ENCODE measurements at places on chromosomes 4 and X.
A peak's percentile ranks its signal among the peaks of the same experiment; 100 is the strongest.

DNA sequence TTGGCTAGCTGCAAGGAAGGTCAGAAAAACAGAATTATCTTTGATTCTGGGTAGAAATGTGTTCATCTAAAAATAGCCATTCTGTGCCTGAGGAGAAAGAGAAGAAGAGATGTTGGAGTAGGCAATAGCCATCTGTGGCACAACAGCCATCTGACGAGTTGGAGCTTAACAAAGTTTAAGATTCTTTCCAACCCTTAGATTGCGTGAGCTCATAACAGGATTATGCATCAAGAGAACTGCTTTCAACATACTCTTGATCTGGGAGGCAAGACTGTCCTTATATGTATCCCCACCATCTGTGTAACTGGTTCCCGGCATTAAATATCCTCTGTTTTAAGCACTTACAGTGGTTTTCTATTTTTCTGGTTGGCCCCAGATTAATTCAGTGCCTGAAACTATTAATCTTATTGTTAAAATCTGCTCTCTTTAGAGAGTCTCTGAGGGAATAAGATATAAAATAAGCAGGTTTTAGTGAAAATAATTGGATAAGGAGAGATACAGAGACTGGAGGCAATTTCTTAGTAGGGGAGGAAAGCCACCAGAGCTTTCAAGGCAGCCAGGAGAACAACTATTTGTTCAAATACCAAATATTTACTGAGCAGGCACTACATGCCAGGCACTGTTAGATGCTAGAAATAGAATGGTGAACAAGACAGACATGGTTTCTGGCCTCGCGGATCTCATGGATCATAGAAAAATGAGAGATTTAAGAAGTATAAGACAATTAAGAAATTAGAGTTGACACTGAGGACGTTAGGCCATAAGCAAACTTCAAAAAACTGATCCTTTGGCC, 398.0 kb downstream of the SMARCA1 start:
- no peak for DNase-seq

GRCh38 chr4:118683513-118683912, 1.7 kb upstream of the METTL14 start:
- peak; percentile 53 for DNase-seq

DNA sequence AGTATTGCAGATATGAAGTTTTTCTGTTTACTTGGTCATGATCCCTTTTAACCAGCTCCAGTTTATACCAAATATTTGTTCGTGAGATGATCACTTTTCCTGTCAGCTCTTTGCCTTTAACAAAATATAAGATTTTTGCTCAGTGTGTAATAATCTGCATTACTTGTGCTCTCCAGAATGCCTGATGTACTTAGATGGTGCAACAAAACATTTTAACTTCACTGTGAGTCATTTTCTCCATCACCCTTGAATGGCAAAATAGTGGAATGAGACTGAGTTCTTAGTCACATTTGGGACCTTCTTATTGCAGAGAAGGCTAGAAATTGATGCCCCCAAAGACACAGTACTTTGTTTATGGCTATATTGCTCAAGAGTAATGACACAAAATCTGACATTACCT, 252.0 kb downstream of the FRMPD4 start:
- no peak for DNase-seq

DNA sequence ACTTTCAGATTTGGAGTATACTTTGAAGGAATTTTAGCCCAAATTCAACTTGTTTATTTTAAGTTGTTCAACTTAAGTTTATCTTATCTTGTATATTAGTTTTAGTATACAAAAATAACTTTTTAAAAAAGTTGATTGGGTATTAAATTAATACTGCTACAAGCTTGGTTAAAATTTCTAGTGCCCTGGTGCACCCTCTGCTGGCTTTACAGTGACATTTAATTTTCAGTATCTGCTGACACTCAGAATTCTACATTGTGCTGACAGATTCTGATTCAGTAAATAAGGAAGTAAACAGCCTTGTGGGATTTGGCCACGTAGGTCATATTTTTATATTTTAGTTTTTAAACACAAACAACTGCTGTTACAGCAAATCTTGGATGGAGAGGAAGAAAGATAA, 2.9 kb downstream of the EDA start:
- DNase-seq: peak; percentile 14

DNA sequence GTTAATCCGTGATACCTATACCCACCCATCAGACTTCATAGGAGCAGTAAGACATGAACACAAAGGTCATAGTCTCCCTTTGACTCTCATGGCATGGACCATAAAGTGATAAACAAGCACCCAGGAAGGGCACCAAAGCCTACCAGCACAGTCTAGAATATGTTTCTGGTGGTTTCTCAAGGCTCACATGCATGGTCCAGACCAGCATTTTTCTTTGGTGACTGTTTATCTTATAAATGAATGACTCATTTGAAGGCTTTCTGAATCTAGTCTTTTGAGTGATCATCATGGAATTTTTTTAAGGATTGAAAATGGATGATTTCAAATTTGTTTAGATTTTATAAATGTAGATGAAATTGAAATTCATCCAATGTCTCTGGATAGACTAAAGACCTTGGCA, 32.0 kb upstream of the AMELX start:
- no peak for DNase-seq

DNA sequence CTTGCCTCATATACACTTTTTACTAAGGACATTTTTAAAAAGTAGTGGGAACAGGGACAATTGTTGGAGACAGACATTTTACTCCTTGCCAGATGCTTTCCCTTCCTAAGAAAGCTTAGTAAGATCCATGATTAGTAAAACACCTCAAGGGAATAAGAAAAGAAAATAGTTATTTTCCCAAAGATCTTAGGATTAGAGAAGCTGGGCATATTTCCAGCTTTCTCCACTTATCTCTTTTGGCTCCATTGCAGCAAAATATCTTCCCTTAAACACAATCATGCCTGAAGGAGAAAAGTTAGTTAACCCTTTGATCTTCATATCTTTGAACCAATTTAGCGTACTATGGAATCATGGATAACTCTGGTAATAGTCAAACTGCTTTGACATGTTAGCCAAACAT, 257.9 kb downstream of the PCDH18 start:
- DNase-seq: no peak

DNA sequence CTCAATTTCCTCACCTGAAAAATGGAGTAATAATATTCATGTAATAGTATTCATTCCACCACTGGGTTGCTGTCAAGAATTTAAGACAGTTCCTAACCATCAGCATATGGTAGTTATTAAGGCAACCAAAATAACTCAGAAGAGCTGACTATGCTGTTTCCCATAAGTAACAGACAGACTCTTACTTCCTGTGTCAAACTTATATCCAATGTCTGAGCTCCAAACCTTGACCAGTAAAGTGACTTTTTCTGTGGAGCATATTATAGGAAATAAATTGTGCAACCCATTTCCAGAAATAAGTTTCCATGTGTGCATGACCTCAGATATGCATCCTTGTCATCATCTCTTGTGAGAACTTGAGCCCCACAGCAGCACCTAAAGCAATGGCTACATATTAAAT, 78.8 kb downstream of the HADH start:
- DNase-seq: no peak

DNA sequence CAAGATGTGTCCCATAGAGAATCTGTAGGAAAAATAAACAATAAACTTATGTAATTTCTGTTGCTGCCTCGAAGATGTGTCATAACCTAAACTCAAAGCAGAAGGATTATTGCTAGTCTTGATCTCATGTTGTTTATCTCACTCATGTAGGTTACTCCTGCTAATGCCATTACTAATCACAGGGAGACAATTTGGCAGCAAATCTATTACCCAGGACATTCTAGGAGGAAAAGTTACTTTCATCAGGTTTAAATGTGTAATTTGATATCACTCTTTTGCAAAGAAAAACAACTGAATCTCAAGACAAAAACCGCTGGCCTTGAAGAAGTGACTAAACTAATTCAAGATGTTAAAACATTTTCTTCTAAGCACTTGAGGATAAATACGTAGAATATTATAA, 34.0 kb downstream of the LDOC1 start:
- no peak for DNase-seq

GRCh38 chr4:154534296-154534695, 15.9 kb downstream of the PLRG1 start:
- no peak for DNase-seq

DNA sequence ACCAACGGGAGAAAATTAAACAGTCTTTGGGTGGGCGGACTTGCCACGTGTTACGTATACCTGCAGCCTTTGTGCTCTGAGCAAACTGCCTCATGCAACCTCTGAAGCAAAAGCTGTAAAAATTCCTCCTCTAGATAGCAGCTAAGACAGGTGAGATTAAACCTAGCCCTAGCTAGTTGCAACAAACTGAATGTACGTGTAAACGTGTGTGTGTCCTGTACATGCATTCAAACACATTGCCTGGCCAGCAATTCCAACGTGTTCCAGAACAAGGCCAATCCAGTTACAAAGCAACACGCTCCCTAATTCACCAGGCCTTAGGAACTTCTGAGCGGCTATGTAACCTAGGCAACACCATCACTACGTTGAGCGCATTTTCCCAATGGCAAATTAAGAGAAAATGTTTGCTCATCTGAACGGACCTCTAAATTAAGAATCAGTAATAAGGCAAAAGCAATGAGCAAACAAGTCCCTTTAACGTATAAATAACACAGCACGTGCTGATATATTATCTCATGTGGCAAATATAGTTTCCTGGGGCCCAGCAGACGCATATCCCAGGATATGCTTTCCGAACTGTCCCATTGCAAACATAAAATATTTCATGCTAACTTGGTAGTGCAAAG, 792 bp downstream of the PPID start:
- peak; percentile 44 for DNase-seq

DNA sequence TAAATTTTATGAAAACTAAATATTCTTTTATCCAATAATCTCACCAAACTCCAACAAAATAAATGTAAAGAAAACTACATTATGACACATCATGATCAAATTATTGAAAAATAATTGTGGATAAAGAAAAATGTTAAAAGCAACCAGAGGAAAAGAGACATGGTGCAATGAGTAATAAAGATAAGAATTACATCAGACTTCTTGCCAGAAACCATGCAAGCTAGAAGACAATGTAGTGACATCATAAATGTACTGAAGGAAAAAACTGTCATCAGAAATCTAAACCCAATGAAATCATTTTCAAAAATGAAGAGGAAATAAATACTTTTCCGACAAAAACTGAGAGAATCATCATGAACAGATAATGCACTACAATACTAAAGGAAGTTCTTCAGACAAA, 135.9 kb upstream of the EOLA2 start:
- no peak for DNase-seq

GRCh38 chr4:6892190-6892908, 17.3 kb upstream of the TBC1D14 start:
- DNase-seq: peak; percentile 97

DNA sequence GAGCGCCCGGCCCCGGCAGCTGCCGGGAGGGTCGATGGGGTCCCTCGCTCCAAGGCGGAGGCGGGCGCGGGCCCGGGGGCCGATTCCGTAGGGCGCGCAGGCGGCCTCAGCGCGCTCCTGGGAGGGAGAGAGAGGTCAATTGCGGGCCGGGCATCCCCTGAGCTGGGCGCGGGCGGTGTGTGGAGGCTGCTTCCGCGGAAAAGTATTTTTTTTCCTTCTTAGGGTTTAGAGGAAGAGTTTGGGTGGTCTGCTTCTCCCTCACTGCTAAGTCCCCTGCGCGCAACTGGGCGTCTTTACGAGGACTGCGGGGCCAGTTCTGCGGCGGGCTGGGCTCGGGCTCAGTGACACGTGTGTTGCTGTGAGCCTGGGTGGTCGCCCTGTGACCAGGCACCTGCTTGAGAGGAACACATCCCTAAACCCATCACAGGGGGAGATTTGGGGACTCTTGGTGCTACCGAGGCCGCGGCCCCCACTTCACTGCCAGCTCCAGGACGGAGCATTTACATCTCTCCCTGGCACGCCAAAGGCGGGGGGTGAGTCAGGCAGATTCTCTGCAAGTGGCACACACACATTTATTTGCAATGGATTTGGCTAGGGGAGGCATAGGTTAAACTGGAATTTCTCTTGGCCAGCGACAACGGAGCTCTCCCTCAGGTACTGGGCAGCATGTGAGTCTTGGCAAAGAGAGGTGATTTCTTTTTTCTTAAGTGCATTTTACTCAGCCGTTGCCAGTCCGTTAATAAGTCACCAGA, 151.2 kb upstream of the SLC4A4 start:
- DNase-seq: peak; percentile 23

GRCh38 chr4:160414496-160414895, 1311.6 kb downstream of the RAPGEF2 start:
- no peak for DNase-seq

DNA sequence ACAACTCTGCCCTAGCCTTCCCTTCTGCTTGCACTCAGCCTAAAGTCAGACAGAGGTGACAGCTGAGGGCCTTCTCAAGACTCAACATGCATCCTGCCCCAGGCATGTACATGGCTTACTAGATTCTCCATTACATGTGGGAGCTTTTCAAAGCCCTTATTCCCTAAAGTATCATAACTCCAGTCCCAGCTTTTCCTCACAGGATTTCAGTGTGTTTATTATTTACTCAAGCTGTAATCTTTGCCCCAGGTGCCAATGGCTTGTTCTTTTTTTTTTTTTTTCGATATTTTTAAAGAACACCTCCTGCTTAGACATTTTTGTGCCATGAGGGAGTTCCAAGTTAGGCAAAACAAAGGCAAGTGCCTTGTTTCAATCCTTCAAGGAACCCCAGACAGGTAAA, 154.0 kb upstream of the RADX start:
- no peak for DNase-seq

GRCh38 chr4:99832321-99832720, 15.7 kb downstream of the DAPP1 start:
- DNase-seq: no peak

GRCh38 chrX:68894142-68894512, 65.3 kb downstream of the EFNB1 start:
- no peak for DNase-seq

- no peak for DNase-seq
Observed at GRCh38 chr4:78069319-78069718, 12.2 kb downstream of the FRAS1 start.

GRCh38 chrX:9503261-9503660, 38.4 kb downstream of the TBL1X start:
- DNase-seq: no peak

DNA sequence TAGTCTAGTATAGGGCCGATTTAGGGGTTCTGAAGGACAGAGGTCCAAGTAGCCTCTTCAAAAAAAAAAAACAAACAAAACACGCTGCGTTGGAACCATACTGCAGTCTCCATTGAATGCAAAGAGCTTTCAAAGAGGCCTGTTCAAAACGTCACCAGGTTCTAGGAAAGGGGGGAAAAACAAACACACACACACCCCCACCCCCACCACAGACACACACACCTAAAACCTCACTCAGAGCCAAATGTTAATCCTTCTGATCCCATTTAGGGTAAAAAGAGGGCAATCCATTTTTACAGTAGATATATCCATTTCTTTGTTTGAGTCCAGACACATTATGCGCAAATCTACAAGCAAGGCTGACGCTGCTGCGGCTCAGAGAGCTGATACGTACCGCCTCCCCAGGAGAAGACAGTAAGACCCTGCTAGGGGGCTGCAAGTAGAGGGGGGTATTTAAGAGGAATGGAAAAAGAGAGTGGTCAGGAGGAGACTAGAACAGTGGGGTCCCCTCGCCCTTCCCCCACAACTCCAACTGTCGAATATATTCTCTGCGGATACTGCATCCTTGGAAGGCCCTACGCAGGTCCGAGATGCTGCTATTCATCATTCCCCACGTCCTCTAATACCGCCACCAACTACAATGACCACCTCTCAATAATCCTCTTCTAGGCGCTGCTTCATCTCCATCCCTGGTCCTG, 1.3 kb downstream of the NKRF start:
- peak; percentile 8 for DNase-seq

GRCh38 chr4:127048376-127049044, 584.2 kb upstream of the INTU start:
- DNase-seq: no peak

Data from hematopoietic multipotent progenitor cell treated with erythropoietin and hydrocortisone succinate and interleukin-3 and kit ligand, for 6 days (in vitro differentiated cells).